Chondrocyte (in vitro differentiated cells): ENCODE measurements at places on chromosomes 6 and 20. TPM values are rescaled to one million over a fixed set of nuclear protein-coding genes. Genes with fewer than 3 reads are reported as not detected.
A peak's percentile ranks its signal among the peaks of the same experiment; 100 is the strongest.

- DNase-seq: no peak
- H3K4me1 ChIP-seq: peaks cover 24% of the 10 kb centered on the region
- no peak overlapping the region for H3K4me3 ChIP-seq
- H3K36me3 ChIP-seq: peaks cover 12% of the 10 kb centered on the region
Observed at GRCh38 chr6:89840538-89840937, 10.9 kb downstream of the CASP8AP2 start.

GRCh38 chr6:15313367-15313766 is 67.5 kb downstream of the JARID2 start:
- H3K4me3 ChIP-seq: no peak overlapping the region
- no peaks in the 10 kb centered on the region for H3K36me3 ChIP-seq
- no peaks in the 10 kb centered on the region for H3K27me3 ChIP-seq
- peaks cover 38% of the 10 kb centered on the region for H3K4me1 ChIP-seq
- no peak for DNase-seq
- no peak overlapping the region for H3K27ac ChIP-seq

BMP2 gene
- 0.85 to 1.1 TPM (median 0.92 TPM) in 3 replicates for total RNA-seq

DNA sequence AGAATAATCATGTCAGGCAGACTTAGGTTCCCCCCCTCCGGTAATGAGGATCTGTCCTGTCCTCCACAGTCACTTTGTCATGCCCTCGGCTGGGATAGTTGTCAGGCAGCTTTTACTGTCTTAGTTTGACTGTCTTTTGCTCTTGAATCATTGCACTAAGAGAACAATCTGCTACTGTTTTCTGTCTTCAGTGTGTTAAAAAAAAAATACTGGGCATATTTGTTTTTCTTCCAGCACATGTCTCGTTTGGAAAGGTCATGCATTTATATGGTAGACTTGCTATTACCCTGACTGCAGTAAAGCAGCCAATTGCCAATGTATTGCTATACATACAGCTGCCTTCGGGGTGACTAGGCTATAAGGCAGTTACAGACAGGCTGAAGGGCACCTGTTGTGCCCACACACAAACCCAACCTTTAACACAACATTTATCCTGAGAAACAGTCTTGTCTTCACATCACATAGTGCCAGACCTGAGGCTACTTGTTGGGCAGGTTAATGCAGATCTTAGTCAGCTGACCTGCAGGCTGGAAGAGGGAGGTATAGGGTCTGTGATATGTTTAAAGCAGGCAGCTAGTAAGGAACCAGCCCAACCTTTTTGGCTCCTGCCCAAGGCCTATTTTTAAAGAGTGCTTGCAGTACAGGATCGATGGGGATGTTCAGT is 26.7 kb downstream of the ARFGEF3 start:
- H3K27me3 ChIP-seq: no peaks in the 10 kb centered on the region
- no peak for DNase-seq

DNA sequence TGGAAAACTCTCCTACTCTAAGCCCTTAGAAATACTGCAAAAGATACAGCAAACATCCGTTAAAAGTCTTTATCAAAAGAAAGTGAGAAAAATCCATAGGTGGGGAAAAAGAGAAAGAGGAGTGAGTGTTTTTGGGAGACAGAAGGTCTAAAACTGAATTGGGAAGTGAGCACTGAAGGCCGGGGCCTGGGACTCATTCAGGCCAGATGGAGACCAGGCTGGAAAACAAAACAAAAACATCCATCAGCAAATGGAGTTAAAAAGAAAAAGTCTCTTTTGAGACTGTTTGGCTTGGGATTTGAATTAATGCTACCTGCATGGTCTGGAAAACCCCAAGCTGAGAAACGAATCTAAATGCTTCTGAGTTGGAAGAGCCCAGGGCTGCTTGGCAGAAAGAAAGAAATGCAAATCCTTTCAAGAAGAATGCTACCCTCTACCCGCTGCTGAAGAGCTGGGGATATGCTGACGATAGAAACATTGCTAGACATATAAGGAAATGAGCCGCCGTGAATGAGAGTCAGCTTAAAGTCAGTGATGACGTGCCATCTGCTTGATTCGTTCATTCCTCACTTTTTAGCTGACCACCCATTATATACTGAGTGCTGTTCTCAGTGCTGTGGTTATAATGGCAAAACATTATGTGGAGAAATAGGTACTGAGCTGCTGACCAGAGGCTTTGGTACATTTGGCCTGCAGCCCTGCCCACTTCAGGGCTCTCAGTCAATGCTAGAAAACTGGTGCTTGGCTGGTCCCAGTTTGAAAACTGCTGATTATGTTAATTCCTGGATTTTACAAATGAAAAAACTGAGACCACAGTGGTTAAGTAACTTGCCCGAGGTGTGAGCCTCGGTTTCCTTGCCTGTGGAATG is 28.0 kb upstream of the TULP4 start:
- H3K4me1 ChIP-seq: peaks cover 54% of the 10 kb centered on the region
- no peak for DNase-seq
- H3K36me3 ChIP-seq: no peaks in the 10 kb centered on the region
- peak overlapping the region; percentile 95 for H3K27ac ChIP-seq

UBD gene
- total RNA-seq: not detected in 3 replicates

RBPJL gene
- not detected in 3 replicates for total RNA-seq

DNA sequence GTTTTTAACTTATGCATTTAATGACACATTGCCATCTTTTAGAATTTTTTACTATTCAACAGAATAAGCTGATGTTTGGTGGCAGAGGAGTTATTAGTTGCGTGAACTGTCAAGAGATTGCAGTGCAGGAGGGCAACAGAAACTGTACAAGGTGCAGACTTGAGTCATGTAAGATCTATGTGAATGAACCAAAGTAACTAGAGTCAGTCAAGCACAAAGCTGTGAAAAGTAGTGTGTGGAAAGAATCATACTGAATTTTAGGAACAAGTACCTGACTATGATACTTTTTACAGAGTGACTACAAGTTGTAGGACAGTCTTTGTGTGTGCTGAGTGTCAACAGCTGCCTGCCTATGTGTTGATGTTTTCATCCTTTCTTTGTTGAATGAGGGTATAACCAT is 2.7 kb upstream of the C6orf163 start:
- H3K27me3 ChIP-seq: no peaks in the 10 kb centered on the region
- H3K4me1 ChIP-seq: peaks cover 15% of the 10 kb centered on the region
- no peak for DNase-seq
- H3K36me3 ChIP-seq: peaks cover 5% of the 10 kb centered on the region
- no peak overlapping the region for H3K4me3 ChIP-seq

GRCh38 chr6:159035891-159036290 is 8.9 kb downstream of the TAGAP start:
- no peak overlapping the region for H3K4me3 ChIP-seq
- no peak for DNase-seq
- H3K27ac ChIP-seq: no peak overlapping the region
- H3K4me1 ChIP-seq: no peaks in the 10 kb centered on the region
- H3K36me3 ChIP-seq: no peaks in the 10 kb centered on the region

- no peak for DNase-seq
- peaks cover 2% of the 10 kb centered on the region for H3K36me3 ChIP-seq
- H3K27me3 ChIP-seq: peaks cover 48% of the 10 kb centered on the region
- no peak within 1 kb of the TSS for H3K4me3 ChIP-seq
- H3K4me1 ChIP-seq: peaks cover 4% of the 10 kb centered on the region
Observed at GRCh38 chr6:30135757-30136156, at the start of gene TRIM40. Gene TRIM40 (plus strand): TSS chr6:30136140. CDS start chr6:30137037, 897 bp downstream.

GRCh38 chr6:157188213-157188612 is 135.1 kb downstream of the TMEM242 start:
- H3K27ac ChIP-seq: no peak overlapping the region
- no peak overlapping the region for H3K4me3 ChIP-seq
- peaks cover 18% of the 10 kb centered on the region for H3K4me1 ChIP-seq

GSTA2 gene
- total RNA-seq: not detected in 3 replicates

DNA sequence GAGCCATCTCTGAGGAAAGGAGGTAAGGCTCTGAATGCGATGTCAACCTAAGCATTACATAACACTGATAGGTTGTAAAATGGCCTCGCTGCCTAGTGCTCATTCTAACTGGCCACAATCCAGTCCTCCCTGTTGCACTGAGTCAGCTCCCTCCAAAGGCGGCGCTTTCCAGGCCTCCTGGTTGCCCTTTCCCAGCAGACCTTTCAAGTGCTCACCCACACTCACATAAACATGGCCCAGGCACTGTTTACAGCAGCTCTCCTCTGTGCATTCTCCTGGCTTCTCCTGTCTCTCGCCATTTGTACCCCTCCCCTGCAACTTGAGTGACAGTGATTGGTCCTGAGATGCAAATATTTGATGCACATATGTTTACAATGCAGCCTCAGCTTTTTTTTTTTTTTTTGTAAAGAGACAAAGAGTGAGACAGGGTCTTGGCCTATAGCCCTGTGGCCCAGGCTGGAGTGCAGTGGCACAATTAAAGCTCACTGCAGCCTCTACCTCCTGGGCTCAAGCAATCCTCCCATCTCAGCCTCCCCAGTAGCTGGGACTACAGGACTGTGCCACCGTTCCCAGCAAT is 36.8 kb upstream of the PRND start:
- no peak overlapping the region for H3K27ac ChIP-seq
- H3K36me3 ChIP-seq: no peaks in the 10 kb centered on the region
- no peak for DNase-seq
- no peak overlapping the region for H3K4me3 ChIP-seq
- peaks cover 25% of the 10 kb centered on the region for H3K4me1 ChIP-seq

GRCh38 chr6:7188492-7188891 is 80.7 kb downstream of the RREB1 start:
- H3K4me3 ChIP-seq: no peak overlapping the region
- H3K4me1 ChIP-seq: no peaks in the 10 kb centered on the region
- H3K27me3 ChIP-seq: no peaks in the 10 kb centered on the region
- no peak overlapping the region for H3K27ac ChIP-seq
- DNase-seq: no peak
- H3K36me3 ChIP-seq: peaks cover 46% of the 10 kb centered on the region

GSTA3 gene
- total RNA-seq: not detected in 3 replicates

GRCh38 chr6:125835221-125835744 is 44.5 kb downstream of the NCOA7 start:
- no peaks in the 10 kb centered on the region for H3K27me3 ChIP-seq
- H3K36me3 ChIP-seq: no peaks in the 10 kb centered on the region
- peaks cover 21% of the 10 kb centered on the region for H3K4me1 ChIP-seq
- no peak for DNase-seq

DNA sequence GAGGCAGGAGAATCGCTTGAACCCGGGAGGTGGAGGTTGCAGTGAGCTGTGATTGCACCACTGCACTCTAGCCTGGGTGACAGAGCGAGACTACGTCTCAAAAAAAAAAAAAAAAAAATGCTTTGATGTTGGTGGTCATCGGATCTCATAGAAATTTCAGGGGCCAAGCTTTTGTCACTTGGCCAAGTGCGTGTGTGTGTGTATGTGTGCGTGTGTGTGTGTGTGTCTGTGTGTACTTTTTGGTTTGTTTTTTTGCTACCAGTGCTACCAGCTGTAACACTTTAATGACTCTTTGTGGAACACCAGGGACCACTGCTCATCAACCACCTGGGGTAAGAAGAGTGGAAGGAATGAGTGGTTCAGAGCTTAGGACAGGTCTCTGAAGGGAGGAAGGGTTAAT is 49.7 kb downstream of the TRAF3IP2 start:
- peaks cover 77% of the 10 kb centered on the region for H3K4me1 ChIP-seq
- H3K4me3 ChIP-seq: no peak overlapping the region
- no peak for DNase-seq
- H3K27ac ChIP-seq: peak overlapping the region; percentile 77

DNA sequence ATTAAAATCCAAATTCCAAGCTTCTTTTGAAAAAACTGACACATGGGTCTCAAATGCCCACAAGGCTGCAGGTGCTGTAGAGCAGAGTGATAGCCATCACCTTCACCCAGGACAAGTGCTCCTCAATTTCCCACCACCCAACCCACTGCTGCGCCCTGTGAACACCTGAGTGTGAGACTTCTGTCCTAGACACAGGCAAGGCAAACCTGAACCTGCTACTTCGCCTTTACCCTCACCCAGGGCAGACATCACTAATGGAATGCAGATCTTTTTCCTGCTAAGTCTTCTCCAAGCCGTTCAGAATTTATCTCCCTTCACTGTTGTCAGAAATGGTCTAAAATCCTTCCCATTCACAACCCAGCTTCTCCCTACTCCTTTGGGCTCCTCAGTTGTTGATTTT is 65.9 kb downstream of the PREX1 start:
- peaks cover 4% of the 10 kb centered on the region for H3K4me1 ChIP-seq
- no peak overlapping the region for H3K27ac ChIP-seq
- DNase-seq: no peak
- no peaks in the 10 kb centered on the region for H3K27me3 ChIP-seq

FOXS1 gene
- 54.1 to 192 TPM (median 185 TPM) in 3 replicates for total RNA-seq

GRCh38 chr6:56860475-56860874 is 94.4 kb upstream of the BEND6 start:
- H3K27me3 ChIP-seq: no peaks in the 10 kb centered on the region
- no peak overlapping the region for H3K27ac ChIP-seq
- peaks cover 2% of the 10 kb centered on the region for H3K36me3 ChIP-seq
- no peak overlapping the region for H3K4me3 ChIP-seq
- H3K4me1 ChIP-seq: peaks cover 52% of the 10 kb centered on the region

BNIP5 gene
- total RNA-seq: not detected in 3 replicates

DNA sequence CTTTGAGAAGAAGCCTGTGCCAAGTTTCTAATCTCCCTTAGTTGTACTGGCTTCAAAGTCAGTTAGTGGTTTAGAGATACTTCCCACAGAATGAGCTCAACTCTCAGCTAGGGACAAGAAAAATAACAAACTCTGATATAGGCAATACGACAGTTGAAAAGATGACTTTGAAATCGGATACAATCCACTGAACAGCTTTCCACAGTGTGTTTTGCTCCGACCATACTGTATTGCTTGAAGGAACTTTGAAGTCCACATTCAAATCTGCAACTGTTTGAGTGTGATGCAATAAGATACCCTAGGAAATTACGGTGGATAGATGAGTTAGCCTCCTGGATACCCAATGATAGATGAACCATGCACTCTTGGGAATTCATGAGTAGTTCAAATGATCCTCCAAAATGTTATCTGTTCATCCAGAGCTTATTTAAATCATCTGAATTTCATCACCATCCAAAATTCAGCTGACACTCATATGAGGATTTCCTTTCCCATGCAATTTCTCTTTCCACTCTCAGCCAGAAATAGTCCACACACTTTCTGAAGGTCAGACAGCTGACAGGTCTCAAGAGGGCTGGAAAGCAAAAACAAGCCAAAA is 443.8 kb downstream of the HAO1 start:
- no peak for DNase-seq
- no peaks in the 10 kb centered on the region for H3K4me1 ChIP-seq
- H3K27me3 ChIP-seq: no peaks in the 10 kb centered on the region
- no peak overlapping the region for H3K27ac ChIP-seq
- no peaks in the 10 kb centered on the region for H3K36me3 ChIP-seq

GRCh38 chr6:105669232-105669631 is 266.4 kb upstream of the PREP start:
- no peak overlapping the region for H3K27ac ChIP-seq
- DNase-seq: no peak
- peaks cover 3% of the 10 kb centered on the region for H3K36me3 ChIP-seq
- peaks cover 11% of the 10 kb centered on the region for H3K27me3 ChIP-seq

- H3K4me1 ChIP-seq: peaks cover 62% of the 10 kb centered on the region
- H3K27me3 ChIP-seq: no peaks in the 10 kb centered on the region
- no peak for DNase-seq
Observed at GRCh38 chr6:154408891-154409500, 52.4 kb upstream of the IPCEF1 start.
